ENCODE measurements at places on chromosomes 7 and 10. TPM values are rescaled to one million over a fixed set of nuclear protein-coding genes. Genes with fewer than 3 reads are reported as not detected.

CYP26A1 gene
- 70.4 TPM for total RNA-seq

SPDYE8 gene
- not detected for total RNA-seq

FKBP6 gene
- not detected for total RNA-seq

SFTPA1 gene
- total RNA-seq = not detected

TUBB8 gene
- total RNA-seq = 0.57 TPM

FEZF1 gene
- total RNA-seq = 41.5 TPM

FFAR4 gene
- total RNA-seq = not detected

HPS1 gene
- 47.4 TPM for total RNA-seq

HOXA3 gene
- total RNA-seq = not detected

SLC29A4 gene
- total RNA-seq = 12.4 TPM

CRHR2 gene
- 0.07 TPM for total RNA-seq

FGF8 gene
- 14.3 TPM for total RNA-seq

TMEM176A gene
- not detected for total RNA-seq

PAPOLB gene
- 0.13 TPM for total RNA-seq

KLHDC10 gene
- total RNA-seq = 16.7 TPM

All from H9 (cell line).